Stimulated activated naive CD4-positive, alpha-beta T cell treated with Interleukin-2 at 50 U/mL for 16 hours (primary cell): ENCODE measurements at places on chromosomes 7 and 10.

GRCh38 chr7:52209614-52210013 lies 825.8 kb upstream of the POM121L12 start:
- DNase-seq, result no peak

- peak; percentile 27 for DNase-seq
Observed at GRCh38 chr7:2886900-2887299, 42.8 kb upstream of the GNA12 start.

- no peak for DNase-seq
Observed at GRCh38 chr10:103677486-103678177, 177.7 kb downstream of the SH3PXD2A start.

DNA sequence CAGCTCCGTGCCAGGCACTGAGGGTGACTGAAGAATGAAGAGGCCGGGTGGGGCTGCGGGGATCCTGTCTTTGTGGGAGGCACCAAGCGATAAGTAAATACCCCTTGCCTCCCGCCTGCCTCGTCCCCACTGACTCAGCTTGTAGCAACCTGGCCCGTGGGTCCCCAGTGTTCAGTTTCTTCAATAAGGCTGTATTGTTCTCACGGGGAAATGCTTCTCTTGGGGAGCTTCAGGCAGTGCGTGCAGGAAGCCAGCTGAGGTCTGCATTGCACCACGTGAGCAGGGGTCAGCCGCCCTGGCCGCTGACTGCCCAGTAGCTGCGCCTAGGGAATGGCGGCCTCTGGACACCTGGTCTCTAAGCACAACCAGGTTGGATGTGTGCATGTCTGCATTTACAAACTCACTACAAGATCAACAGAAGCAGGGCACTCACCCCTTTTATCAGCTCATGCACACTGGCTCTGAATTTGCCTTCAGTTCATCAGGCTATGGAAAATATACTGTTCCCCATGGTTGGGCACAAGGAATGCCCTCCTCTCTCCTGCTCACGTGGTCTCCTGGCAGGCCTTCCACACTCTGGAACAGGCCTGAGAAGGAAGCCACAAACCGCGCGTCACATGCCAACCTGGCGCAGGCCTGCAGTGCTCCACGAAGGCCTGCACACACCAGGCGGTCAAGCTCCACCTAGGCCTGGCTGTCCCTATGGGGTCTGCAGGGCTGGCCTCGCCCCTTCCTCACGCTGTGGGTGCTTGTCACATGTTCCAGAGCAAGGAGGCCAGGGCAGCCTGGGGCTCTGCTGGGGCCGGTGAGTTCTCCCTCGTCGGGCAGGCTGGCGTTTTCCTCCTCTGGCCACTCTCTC lies 135.7 kb upstream of the RNF32 start:
- DNase-seq, result no peak

- no peak for DNase-seq
Observed at GRCh38 chr10:109727436-109727835, 195.9 kb downstream of the XPNPEP1 start.

- DNase-seq, result no peak
Observed at GRCh38 chr10:70430493-70431445, 10.7 kb downstream of the NODAL start.

DNA sequence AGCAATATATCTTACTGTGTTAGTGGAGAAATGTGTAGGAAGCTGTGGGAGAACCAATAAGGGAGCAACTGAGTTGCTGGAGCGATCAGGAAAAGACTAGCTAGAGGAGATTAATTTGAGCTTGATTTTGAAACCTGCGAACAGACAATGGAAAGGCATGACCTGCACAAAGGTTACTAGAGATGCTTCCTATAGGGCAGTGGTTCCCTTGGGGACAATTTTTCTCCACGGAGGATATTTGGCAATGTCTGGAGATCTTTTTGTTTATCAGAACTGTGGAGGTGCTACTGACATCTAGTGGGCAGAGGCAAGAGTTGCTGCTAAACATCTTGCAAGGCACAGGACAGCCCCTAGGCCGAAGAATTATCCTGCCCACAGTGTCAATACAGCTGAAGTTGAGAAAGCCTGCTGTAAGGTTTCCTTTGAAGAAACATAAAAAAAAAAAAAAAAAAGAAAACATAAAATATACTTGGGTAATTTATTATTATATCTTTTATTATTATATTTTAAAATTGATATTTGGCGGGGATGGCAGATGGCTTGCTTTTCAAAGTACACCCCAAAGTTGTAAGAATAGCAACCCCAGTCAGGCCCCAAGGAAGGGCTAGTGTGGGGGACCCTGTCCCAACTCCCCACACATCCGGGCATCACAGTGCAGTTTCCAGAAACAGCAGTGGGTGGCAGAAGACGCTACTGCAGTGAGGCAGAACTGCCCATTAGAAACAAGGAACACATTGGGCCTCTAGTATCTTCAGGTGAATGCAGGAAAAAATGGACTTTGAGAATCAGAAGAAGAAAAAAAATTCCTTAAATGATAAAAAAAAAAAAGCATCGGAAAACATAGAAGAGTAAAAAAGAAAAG lies 481.6 kb downstream of the SH2D4B start:
- no peak for DNase-seq

DNA sequence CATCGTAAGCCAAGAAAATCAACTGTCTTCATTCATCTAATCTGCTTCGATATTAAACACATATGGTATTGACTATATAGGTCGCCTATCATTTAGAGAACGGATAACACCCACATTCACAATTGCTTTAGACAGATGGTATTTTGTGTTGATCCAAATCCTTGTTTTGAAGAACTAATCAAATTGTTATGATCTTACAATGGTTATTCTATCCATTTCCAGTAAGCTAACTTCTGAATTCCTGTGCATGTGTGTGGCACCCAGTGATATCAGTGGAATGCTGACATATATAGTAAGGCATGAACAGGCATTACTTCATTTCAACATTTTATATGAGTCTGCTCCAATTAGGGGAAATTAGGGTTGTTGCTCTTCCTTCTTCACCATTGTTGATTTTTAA lies 98.8 kb downstream of the SEMA3E start:
- no peak for DNase-seq

- peak; percentile 24 for DNase-seq
Observed at GRCh38 chr10:88385601-88386203, 197.4 kb downstream of the RNLS start.

- DNase-seq, result no peak
Observed at GRCh38 chr10:79608505-79609375, 2.0 kb upstream of the SFTPA1 start.

GRCh38 chr10:89963451-89964102 lies 262.2 kb downstream of the KIF20B start:
- no peak for DNase-seq

DNA sequence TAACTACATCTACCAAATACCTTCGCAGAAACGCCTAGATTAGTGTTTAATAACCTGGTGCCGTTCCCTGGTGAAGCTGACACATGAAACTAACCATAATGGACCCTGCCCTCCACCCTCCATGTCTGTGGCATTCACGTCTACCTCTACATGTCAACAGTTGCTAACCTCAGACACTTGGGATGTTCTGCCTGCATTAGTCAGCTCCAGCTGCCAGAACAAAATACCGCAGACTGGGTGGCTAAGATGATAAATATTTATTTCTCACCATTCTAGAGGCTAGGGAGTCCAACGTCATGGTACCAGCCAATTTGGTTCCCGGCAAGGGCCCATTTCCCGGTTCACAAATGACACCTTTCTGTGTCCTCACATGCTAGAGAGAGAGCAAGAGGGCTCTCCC lies 118.5 kb upstream of the CHST15 start:
- no peak for DNase-seq

- no peak for DNase-seq
Observed at GRCh38 chr10:21721000-21721665, 187.1 kb downstream of the MLLT10 start.

DNA sequence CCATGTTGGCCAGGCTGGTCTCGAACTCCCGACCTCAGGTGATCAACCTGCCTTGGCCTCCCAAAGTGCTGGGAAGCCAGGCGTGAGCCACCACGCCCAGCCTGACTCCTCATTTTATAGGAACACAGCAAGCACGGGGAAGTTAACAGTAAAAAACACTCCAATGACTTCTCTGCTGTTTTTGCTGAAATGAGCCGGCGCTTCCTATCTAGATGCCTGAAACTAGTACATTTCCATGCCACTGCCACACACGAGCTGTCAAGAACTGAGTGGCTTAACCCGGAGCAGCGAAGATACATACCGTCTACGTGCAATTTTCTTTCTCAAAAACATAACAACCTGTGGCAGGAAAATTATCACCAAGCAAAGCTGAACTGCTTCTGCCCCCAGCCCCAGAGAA lies 16.8 kb downstream of the DAGLB start:
- no peak for DNase-seq

DNA sequence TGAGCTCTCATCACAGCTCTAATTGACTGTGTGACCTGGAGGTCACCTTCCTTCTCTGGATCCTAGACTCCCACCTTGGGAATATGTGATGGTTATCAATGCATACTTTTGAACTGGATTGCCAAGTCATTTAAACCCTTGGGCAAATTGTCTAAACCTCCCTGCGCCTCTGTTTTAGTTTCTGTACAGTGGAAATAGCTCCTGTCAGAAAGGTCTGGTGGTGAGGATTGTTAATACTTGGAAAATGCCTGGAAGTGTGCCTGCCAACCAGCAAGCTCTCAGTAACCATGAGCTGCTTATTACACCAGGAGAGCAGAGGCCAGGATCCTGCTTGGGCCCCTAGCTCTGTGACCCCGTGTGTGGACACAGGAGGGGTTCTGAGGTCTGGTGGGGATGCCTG lies 108.7 kb upstream of the PPIF start:
- DNase-seq, result no peak

GRCh38 chr7:87159538-87159937 lies 7.3 kb downstream of the DMTF1 start:
- no peak for DNase-seq

DNA sequence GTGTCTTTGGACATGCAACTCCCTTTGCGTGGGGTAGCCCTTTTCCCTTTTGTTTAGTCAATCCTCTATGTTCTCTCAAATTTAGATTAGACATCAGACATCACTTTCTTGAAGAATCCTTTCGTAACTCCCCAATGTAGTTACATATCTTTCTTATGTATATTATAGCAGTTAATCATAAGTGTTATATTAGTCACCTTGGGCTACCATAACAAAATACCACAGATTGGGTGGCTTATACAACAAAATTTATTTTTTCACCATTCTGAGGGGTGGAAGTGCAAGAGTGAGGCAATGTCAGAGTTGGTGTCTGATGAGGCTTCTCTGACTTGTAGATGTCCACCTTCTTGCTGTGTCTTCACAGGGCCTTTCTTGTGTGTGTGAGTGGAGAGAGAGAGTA lies 105.7 kb downstream of the PHTF2 start:
- no peak for DNase-seq

GRCh38 chr10:98258683-98259454 lies 9.1 kb downstream of the LOXL4 start:
- no peak for DNase-seq

DNA sequence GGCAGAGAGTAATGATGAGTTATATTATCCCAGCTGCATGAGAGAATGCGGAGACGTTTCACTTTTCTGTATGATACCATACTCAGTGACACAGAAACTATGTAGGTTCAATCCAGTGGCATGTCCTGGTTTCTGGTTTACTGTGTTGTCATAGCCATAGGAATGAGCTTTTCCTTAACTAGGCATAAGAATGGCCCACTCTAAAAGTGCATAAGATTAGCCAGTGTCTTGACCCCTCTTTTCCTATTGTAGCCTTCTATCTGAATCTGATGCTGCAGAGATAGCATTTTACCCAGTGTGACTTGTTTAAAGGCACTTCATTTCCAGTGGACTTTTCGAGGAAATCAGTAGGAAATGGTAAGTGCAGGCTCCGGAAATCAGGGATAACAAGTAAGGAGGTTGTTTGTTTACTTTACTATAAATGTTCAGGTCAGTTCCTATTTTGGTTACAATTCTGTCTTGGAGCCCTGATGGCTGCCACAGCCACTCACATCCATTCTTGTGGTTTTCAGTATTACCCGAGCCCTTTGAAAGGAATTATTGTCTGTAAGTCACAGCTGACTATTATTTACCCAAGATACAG lies 70.5 kb downstream of the SEMA3A start:
- no peak for DNase-seq

DNA sequence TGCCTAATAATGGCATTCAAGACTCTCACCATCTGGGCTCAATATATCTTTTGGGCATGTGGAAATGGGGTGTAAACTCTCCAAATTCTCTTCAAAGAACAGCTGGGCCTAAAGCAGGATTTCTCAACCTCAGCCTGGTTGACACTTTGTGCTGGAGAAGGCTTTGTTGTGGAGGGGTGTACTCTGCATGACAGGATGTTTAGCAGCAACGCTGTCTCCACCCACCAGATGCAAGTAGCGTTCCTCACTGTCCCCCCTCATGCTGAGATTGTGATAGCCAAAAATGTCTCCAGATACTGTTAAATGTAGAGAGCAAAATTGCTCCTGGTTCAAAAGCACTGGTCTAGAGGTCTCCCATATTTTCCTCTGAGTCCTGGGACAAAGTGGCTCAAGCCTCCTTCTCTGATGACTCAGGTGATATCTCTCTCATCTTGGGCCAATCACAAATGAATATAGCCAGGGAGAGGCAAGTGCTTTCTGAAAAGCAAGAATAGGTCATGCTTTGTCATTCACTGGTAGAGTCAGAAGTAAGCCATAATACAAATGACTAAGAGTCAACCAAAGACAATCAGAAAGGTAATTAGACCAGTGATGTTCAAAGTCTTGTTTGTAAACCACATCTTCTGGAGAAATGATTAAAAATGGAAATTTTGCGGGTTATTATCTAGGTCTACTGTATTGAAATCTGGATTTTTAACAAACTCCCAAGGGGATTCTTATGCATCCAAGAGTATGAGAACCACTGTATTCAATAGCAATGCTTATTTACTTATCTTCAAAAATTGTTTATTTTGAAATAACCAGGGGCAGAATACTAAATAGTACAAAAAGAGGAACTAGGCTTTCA lies 330.8 kb downstream of the PTEN start:
- peak; percentile 3 for DNase-seq

DNA sequence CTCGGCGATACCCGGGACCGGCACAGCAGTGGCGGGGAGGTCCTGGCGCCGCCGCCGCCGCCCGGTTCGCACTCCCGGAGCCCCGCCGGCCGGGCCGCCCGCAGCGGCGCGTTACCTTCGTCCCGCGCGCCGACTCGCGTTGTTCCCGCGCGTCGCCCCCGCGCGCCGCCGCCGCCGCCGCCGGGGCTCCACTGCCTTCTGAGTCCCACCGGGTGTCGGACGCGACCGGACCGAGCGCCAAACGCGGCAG lies at the start of gene EZH2:
Gene EZH2, minus strand, starts transcription at position 243 of the 250 bp plus-strand sequence. CDS start 36,993 bp downstream, outside the sequence.
- DNase-seq, result no peak
